Fibroblast of the aortic adventitia (primary cell): ENCODE measurements at places on chromosomes 13 and 19. TPM values are rescaled to one million over a fixed set of nuclear protein-coding genes. Genes with fewer than 3 reads are reported as not detected.

The PLIN4 gene
- 0.90 and 6.6 TPM in 2 replicates for total RNA-seq

The RNF225 gene
- total RNA-seq: not detected in 2 replicates

The SIAH3 gene
- not detected in 2 replicates for total RNA-seq

The PRKD2 gene
- 8.0 and 9.7 TPM in 2 replicates for total RNA-seq

The ZIC2 gene
- total RNA-seq: not detected in 2 replicates

The ELAVL3 gene
- 0.45 TPM in 1 of 2 replicates, not detected in the other for total RNA-seq

The B9D2 gene
- 0.25 and 4.5 TPM in 2 replicates for total RNA-seq
